NCI-H2081 treated with DMSO at 0.1 percent for 48 hours (cell line): ENCODE measurements at places on chromosomes 13 and 19.

DNA sequence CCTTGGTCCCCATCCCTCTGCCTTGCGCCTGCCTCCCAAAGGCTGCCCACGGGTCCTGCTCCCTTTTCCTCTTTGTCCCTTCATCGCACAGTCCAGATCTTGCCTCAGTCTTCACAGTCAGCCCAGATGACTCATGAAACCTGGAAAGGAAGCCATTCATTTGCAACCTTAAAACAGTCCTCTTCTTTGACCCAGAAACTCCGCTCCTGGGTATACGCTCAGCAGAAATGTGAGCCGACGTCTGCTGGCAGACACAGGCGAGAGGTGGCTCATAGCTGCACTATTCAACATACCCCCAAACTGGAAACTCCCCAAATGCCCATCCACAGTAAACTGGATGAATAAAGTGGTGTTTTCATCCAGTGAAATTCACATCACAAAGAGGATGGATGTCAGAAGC lies 13.6 kb upstream of the PEPD start:
- no peak for DNase-seq

DNA sequence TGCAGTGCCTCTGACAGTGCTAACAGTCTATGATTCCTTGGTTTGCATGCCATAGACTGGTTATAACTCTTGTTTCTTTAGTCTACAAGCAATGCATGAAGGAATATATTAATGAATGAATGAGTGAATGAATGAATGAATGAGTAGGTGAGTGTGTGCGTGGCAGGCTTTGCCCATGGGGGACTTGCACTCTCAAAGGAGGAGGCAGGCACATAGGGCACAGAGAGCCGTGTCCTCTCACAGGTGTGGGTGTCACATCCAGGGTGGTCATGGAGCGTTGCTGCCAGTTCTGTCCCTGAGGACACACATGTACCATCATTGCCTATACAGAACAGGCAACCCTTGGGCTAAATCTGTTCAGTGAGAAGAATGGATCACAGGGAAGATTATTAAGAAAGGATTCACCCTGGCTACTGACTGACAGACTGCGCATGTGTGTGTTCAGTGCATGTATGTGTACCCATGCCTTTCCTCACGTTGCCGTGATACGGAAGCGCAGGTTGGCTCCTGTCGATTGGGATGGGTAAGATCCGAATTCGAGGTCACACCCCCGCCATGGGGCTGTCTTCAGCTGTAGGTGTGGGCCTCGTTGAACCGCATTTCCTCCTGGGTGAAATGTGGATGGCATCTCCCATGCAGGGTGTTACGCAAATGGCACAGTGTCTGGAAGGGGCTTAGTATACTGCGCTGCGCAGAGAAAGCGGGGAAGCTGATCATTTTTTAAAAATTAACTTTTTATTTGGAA lies 161.4 kb downstream of the STK24 start:
- no peak for DNase-seq

GRCh38 chr13:27359199-27359821 lies 65.1 kb upstream of the GTF3A start:
- no peak for DNase-seq

GRCh38 chr13:114015111-114015968 lies 41.5 kb upstream of the C13orf46 start:
- DNase-seq: peak; percentile 22

DNA sequence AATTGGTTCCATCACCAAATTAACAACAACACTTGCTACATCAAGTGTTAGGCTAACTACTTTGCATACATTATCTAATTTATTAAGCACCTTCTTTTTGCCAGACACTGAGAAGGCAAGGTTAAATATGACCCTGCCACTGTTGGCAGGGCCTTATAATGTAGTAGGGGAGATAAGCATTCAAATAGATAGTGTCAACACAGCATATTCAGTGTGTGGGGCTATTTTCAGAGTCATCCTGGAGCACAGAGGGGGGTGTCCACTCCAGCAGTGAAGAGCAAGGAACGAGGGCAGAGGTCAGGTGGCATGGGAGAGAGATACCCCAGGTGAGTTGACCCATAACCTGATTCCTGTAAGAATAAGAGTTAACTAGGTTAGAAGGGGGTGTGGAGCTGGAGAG lies 121.6 kb downstream of the COG6 start:
- DNase-seq: no peak

DNA sequence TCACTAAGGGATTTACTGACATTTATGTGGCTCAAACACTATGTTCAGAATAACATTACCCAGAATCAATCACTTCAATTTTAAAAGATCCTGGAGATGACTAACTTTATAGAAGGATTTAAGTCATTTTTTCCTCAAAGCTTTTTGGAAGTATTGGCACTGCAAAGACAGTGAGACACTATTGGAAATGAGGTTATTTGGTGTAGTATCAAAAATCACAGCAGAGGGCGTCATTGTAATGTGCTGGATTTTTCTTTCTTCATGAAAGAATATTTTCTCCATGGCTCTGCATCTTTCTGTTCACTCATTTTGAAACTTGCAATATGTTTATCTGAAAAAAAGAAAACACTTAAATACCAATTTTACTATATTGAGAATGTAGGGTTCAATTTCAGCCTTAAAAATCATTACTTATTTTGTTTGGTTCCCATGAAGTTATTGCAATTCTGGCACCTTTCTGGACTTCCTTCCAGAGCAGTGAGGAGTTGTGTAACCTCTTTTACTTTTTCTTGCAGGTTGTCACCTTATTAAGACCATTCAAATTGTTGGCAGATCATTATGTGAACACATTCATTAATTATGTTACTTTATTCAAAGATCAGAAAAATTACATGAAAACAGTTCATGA lies 3.7 kb upstream of the CSNK1A1L start:
- DNase-seq: no peak

- no peak for DNase-seq
These were observed 9.5 kb downstream of the GPR32 start for GRCh38 chr19:50779504-50780457.

- DNase-seq: no peak
These were observed 105.6 kb downstream of the SPRY2 start for GRCh38 chr13:80235166-80235966.

- no peak for DNase-seq
These were observed 1.6 kb downstream of the PLEKHG2 start for GRCh38 chr19:39413911-39414608.

DNA sequence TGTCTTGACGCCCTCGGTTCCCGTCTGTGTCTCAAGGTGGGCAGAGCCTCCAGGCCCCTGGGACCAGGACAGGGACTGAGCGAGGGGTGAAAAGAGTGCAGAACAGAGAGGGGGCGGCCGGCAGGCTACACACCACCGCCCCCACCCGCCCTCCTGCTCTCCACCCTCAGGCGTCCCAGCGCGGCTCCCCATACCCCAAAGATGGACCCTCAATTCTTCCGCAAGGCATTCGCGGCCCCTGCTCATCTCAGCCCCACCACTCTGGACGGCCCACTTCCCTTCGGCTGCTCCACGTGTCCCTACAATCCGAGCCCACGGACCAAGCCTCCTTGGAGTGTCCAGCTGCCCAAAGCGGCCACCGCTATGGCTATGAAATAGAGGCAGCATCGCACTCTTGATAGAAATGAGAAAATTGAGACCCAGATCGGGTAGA lies 1.8 kb downstream of the KLF16 start:
- no peak for DNase-seq

DNA sequence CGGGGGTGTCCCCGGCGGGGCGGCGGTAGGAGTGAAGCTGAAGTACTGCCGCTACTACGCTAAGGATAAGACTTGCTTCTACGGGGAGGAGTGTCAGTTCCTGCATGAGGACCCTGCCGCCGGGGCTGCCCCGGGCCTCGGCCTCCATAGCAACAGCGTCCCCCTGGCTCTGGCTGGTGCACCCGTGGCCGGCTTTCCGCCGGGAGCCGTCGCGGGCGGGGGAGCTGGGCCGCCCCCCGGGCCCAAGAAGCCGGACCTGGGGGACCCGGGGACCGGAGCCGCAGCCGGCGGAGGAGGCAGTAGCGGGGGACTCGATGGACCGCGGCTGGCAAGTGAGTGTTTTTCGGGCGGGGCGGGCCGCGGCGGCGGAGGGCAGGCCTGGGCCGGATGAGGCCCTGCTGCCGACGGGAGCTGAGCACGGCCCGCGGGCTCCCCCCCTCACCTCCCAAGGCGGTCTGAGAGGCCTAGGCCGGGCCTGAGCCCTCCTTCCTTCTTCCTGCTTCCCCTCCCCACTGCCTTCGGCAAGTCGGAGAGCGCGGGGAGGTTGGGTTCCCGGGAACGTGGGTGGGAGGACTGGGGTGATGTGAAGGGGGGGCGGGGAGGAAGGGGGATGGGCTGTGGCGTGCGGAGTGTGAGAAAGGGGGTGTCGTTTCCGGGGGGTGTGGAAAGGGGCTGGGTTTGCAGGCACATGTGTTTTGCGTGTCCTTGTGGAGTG lies 568 bp downstream of the PAN3 start:
- DNase-seq: no peak
